Activated T-helper 1 cell treated with anti-CD3 and anti-CD28 coated beads, Interleukin-2, amount 50 U/mL, for 16 hours (primary cell): ENCODE measurements at places on chromosomes 11 and 22.
A peak's percentile ranks its signal among the peaks of the same experiment; 100 is the strongest.

DNA sequence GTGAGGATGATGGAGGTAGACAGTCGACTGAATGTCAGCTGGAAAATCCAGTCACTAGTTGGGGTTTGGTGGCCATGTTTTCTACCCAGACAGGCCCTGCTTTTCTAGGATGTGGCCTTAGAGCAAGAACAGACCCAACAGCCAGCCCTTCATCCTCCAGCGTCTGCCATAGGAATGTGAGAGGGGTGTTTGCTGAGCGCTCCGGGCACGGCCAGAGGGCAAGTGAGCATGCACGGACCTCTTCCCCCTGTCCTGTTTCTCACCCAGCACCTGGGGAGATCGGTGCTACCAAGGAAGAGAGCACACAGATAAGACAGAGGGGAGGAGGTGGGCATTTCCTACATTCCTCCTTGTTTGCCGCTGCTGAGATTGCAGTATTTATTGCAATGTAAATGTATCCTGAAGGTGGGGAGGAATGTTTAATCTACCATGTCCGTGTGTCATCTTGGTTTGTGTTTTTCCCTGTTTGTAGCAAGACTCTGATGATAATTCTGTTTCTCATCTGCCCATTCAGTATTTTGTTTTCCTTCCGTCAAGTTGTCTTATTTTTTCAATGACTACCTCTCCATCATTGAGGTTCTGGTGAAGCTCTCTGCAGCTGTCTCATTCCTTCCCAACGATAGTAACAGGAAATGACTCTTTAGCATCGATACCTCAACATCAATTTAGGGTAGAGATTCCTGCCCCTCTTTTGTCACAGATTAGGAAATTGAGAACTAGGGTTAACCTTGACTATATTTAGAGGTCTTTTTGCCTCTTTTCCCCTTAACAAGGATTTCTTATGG is 4.9 kb upstream of the ATF4 start:
- no peak for DNase-seq

DNA sequence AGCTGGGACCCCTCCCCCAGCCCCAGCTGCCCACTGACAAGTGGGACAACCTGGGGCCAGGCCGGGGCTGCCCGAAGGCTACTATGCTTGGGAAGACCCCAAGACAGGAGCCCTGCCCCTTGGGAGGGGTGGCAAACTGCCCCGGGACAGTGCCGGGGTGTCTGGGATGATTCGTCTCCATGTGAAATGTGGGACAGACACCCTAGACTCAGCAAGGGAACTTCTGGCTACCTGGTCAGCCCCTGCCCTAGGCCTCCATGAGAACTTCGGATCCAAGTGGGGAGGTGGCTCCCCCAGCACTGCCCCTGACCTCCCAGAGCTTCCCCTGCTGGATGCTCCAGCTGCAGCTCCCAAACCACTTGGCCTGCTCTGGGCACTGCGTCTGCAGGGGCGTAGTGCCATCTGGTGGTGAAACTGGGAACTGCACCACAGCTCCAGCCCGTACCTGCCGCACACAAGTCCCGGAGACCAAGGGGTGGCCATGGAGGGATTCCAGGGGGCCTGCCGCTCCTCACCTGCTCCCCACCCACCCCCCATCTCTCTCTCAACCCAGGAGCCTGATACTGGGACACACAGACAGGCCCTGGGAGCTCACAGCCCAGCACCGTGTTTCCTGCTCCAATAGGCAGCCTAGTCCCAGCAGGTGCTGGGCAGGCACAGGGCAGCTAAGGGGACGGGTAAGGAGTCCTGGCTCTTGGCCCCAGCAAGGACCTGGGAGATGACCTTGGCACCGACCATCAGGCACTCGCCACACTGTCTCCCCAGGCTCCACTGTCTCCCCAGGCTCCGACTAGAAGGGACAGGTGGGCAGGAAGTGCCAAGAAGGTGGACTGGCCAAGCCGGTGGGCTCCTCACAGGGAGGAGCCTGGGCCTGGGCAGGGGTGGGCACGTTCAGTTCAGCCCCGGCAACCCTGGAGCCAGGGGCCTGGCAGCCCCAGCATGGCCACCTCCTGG is 194.1 kb downstream of the IGLL1 start:
- DNase-seq: peak; percentile 66

DNA sequence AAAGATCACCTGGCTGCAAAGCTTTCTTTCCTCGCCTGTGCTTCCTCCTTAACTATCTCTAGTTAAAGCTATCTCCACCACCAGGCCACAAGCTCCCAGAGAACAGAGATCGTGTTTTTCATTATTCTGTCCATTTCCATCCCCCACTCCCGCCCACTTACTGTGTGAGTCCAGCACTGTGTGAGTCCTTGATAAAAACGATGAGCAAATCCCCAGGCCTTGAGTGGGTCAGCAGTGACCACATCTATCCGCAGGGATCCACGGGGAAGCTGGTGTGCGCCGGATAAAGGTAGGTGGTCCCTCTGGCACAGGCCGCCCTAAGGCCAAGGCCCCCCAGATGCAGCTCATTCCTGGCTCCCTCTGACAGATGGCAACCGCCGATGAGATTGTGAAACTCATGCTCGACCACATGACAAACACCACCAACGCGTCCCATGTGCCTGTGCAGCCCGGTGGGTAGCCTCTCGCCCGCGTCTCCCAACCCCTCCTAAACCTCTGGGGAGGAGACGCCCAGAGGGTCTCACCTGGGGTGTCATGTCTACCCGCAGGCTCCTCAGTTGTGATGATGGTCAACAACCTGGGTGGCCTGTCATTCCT is 9.3 kb downstream of the TKFC start:
- DNase-seq: no peak

- DNase-seq: no peak
Measured at GRCh38 chr22:45529105-45529504, 26.4 kb downstream of the FBLN1 start.

DNA sequence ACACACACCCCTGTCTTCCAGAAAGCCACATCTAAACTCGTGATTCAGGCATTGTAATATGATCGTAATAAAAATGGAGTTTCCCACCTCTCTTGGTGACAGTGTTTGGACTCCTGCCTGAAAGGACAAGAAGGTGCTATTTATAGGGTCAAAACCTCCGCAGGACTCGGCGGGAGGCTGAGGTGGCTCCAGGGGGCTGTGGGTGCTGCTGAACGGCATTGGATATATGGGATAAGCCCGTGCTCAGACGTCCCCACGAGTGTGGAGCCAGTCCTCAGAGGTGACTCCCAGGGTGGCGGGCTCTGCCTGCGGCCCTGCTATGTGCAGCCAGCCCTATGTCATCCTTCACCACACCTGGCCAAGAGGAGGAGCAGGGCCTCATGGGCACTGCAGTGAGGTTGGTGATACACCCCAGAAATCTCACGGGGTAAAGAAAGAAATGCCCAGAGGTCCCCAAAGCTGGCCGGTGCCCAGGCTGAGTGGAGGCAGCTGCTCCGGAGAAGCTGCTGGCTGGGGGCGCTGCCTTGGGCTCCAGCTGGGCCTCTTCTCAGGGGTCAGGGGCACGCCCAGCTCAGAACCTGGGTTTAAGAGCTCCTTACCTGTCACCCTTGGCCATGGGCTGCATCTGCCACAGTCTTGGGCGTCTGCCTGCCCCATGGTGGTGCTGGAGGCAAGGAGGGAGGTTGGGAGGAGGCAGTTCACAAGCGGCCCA is 5.1 kb upstream of the OSBPL5 start:
- DNase-seq: no peak

GRCh38 chr11:84128840-84129239 is 842.7 kb upstream of the CCDC90B start:
- DNase-seq: no peak
